ENCODE measurements at places on chromosomes 4 and X.

DNA sequence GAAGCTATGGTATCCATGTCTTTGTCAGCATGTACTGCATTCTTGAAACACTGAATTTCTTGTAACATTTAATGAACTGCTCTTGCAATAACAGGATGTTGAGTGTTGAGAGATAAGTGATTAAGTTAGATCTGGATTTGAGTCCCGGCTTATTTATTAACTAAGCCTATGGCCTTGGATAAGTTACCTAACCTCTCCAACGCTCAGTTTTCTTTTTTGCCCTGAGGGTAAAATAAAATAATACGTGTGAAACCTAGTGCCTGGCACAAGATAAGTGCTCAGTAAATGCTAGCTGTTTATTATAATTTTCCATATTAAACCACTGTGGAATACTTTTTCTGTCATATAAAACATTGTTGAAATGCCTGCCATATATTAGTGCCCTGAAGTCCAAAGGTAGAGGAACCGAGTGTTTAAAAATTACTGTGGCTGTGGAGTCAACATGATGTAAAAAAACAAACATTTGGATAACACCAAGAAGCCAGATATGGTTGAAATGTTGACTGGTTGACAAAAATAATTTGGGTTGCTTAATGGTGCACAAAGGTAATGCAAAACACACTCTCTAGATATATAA is 58.6 kb upstream of the ALB start:
- no peak for DNase-seq

DNA sequence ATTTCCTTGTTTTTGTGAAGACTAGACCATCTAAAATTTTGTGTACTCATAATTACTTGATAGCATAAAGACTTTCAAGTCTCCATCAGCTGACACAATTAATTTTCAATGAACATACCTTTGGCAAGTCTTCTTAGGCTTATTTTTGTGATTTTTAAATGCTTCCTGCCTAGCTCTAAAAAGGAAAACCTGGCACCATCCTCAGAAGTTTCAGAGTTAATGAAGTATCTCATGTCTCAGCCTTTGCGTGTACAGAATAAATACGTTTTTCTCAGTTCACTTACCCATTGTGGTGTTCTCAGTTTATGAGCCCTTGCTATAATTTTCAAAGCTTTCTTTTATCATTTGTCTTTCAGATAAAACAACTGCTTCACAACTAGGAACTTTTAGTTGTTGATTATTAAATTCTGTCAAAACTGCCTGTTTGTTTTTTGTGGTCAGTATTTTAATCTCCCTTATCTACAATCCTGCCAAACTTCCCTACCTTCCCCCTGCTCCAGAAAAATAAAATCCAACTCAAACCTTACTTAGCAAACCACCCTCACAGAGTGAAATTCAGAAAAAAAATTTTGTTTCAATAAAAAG is 21.6 kb downstream of the ADD1 start:
- DNase-seq = no peak

- DNase-seq = no peak
Measured at GRCh38 chr4:147318586-147318985, 162.3 kb upstream of the EDNRA start.

DNA sequence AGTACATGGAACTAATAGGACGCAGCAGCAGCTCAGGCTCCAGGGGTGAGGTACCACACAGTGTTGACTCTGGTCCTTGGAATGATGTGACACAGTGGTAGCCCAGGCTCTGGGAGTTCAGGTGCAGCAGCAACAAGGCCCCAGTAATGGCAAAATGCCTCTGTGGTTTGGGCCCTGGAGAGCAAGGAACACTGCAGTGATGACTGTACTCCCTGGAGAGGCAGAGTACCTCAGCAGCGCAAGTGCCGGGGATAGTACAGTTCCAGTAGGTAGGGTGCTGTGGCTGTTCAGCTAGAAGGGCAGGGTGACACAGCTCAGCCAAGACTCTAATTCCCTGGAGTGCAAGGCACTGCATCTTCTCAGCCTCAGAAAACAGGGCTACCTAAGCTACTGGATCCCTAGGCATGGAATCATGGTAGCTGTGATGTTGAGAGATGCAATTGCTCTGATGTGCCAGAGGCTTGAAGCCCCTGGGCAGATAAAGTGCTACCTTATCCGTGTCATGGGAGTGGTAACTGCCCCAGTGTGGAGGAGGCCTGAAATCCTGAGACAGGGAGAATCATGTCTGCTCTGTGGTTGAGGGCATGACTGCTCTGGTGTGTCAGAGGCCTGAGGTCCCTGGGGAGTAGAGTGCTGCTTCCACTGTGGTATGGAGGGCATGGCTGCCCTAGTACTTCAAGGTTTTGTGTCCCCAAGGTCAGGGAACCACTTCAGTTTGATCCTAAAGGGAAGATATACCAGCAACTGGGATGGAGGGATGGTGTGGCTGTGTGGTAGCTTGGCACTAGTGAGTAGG is 55.2 kb downstream of the AREG start:
- DNase-seq = no peak

DNA sequence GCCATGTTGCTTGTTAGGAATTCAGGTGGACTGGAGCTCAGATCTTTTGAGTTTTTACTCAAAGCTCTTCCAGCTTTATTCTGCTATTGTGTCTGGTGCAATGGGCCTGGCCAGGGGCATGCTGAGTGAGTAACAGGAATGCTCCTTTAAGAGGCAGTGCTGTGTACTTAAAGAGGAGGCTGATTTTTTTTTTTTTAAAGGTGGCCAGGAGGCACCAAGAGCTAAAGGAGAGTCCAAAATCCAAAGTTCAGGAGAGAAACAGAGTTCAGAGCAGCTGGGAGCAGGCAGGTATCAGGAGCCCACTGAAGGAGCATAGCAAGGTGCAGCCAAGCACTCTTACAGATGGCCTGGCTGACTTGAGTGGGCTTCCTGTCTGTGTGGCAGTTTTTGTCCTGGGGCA is 178.7 kb downstream of the FMR1NB start:
- no peak for DNase-seq

GRCh38 chr4:111360906-111361305 is 738.0 kb upstream of the PITX2 start:
- no peak for DNase-seq

- DNase-seq = no peak
Measured at GRCh38 chrX:118595501-118596042, 100.0 kb downstream of the DOCK11 start.

DNA sequence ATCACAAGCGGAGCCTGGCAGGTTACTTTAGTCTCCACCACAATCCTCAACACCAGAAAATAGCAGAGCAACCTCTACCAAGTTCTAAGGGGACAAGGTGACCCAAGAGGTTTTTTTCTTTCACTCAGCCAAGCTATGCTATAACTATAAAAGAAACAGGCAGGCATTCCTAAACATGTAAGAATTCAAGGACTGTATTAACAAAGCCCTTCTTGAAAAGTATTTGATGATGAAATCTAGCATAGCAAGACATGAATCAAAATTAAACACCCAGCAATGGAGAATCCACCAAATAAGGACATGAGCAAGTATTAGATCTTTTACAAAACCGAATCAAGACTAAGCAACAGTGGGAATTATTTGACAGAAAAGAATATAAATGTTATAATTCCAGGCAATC is 25.7 kb upstream of the C1QTNF7 start:
- no peak for DNase-seq

- DNase-seq = peak; percentile 78
Measured at GRCh38 chr4:120156120-120156718, 89.6 kb upstream of the MAD2L1 start.

DNA sequence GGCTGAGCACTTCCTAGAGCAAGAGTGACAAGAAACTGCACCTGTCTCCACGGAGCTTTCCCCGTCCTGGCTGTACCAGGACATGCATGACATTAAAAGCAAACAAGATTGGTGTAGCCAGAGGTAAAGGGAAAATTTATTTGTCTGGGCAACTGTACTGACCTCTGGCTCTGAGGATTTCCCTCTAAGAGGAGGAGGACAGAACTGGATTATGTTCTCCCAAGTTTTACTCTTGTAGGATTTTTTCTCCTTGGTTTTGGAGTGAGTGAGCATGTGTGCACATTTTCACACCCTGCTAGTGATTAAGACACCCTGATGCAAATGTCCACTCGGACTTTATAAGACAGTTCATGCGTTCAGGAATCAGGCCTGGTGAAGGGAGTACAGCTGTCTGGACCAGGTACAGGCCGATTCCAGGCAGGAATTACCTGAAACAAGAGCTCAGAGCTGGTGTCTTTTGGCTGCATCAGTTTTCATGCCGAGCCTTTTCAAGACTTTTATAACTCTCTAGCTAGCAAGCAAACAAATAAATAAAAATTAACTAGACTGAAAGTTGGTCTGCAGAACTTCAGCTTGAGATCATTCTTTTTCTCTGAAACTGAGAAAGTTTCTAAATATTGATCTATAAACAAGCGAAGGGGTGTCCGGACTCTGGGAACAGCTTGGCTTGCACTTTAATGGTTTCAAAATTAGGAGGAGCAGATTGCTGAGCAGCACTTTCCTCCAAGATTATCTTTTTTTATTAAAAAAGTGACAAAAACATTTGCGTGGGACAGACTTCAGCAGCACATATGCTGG is 51.3 kb upstream of the SPRY1 start:
- DNase-seq = no peak

DNA sequence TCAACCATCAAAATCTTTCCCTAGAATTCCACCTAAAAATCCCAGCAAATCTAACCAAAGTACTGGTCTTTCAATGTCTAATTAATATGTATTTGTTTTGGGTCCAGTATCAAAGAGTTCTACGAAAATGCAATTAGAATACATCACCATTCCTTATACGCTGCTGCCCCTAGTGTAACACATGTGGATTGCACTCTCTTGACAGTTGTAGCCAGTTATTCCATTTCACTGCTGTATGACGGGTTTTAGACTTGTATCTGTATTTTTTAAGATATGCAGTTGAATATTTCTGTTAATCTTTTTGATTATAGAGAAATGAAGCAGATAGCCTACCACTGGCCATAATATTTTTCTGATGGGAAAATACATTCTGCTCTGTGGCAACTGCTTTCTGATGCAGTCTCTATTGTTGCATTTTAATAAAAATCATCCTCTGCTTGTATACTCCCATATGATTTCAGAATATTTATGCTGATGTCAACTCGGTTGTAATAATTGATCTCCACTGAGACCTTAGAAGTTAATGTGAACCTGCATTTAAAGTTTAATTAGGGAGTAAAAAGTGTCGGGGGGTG is 17.1 kb upstream of the PAGE2B start:
- DNase-seq = peak; percentile 29

GRCh38 chr4:88078579-88078978 is 71.1 kb downstream of the PKD2 start:
- no peak for DNase-seq

Data from SK-N-DZ (cell line).